ENCODE measurements at places on chromosomes 13 and 19.

GRCh38 chr13:97798171-97798821, 155.2 kb upstream of the IPO5 start:
- no peak for DNase-seq

DNA sequence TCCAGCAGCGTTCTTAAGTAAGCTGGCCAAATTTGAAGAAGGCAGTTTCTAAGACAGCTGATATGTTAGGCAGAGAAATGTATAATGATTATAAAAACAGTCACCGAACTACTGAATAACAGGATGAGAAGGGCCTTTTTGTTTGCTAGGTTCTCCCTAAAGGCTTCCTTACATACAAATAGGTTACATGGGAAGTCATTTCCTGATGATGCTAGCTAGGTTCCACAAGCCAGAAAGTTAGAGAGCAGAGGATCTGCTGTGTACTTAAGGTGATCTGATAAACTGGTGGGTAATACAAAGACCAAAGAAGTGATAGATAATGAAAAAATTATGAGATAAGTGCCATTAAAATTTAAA, 139.7 kb downstream of the VWA8 start:
- DNase-seq: no peak

DNA sequence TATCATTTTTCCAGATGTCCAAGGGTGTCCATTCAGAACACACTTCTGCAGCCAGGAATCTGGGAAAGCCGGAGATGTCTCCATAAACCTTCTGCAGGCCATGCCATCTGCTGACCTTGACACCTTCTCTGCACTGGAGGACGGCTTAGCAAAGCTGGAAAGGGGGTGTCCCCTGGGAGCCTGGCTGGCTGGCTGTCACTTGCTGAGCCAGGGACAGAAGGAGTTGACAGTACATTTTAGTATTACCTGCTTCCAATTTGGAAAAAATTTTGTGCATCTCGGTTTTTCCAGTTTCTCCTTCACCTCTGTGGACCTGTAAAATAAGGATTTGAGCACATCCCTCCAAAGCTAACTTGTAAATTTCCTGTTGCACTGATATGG, 8.1 kb upstream of the CHST8 start:
- no peak for DNase-seq

- DNase-seq: no peak
These were observed 76.0 kb upstream of the PEG3 start for GRCh38 chr19:56916528-56916927.

Data from activated T-helper 1 cell treated with anti-CD3 and anti-CD28 coated beads, Interleukin-2, amount 50 U/mL, for 16 hours (primary cell).